ENCODE measurements at places on chromosomes 1 and 21.

GRCh38 chr1:228512781-228513198, 25.6 kb downstream of the RNF187 start:
- no peak for DNase-seq

DNA sequence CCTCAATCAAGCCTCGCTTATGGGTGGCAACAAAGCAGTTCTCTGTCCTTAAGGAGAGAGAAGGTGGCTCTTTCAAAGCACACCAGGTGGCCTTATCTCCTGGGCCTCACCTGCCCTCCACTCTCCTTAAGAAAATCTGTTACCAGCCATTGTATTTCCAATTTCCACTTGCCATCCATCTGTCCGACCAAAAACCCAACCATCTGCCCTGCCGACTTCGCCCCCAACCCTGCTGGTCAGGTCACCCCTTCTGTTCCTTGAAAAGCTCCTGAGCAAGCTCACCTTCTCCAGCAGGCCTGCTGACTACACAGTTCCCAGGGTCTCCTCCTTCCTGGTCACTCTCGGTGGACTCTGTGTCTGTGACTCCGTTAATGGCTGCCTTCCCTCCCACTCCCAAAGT, 619 bp upstream of the IGFN1 start:
- no peak for DNase-seq

GRCh38 chr1:224182057-224182865, 779 bp upstream of the DEGS1 start:
- DNase-seq = no peak

DNA sequence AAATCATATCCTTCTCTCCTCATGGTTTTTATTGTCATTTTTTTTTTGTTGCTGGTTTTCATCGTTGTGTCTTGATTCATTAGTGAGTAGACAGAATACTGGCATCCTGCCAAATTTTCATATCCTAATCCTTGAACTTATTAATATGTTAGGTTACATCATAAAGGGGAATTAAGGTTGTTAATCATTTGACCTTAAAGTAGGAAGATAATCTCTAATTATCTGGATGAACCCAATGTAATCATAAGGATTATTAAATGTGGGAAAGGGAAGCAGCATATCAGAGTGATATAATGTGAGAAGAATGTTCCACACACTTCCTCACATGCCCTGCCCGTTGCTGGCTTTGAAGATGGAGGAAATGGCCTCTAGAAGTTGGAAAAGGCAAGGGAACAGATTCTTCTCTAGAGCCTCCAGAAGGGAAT, 299.7 kb downstream of the HMCN1 start:
- DNase-seq = no peak

DNA sequence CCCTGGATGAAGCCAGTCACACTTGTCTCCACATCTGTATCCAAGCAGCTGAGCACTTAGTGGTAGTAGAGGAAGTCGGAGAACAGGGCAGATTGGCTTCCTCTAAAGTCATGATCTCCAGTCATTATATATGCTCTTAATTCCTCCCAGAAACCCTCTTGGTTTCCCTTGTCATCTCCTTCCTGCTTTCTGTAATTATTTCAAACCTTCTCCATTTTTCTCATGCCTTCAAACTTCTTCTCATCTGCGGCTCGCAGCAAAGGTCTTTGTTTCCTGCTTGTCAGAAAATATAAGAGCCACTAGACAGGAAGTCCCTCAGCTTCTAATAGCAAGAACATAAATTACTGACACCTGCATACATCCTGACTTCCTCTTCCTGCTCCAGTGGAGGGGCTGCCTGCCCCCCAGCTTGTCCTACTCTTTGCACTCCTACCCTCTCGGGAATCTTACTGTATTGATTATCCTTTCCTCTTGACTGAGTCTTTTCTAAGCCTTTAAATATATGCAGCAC, 124.6 kb upstream of the NGF start:
- no peak for DNase-seq

- no peak for DNase-seq
Observed at GRCh38 chr1:9101510-9102146, 27.3 kb downstream of the GPR157 start.

GRCh38 chr1:165533254-165533653, 10.5 kb upstream of the LRRC52 start:
- no peak for DNase-seq

GRCh38 chr1:204041803-204042505, 31.0 kb upstream of the SOX13 start:
- no peak for DNase-seq

DNA sequence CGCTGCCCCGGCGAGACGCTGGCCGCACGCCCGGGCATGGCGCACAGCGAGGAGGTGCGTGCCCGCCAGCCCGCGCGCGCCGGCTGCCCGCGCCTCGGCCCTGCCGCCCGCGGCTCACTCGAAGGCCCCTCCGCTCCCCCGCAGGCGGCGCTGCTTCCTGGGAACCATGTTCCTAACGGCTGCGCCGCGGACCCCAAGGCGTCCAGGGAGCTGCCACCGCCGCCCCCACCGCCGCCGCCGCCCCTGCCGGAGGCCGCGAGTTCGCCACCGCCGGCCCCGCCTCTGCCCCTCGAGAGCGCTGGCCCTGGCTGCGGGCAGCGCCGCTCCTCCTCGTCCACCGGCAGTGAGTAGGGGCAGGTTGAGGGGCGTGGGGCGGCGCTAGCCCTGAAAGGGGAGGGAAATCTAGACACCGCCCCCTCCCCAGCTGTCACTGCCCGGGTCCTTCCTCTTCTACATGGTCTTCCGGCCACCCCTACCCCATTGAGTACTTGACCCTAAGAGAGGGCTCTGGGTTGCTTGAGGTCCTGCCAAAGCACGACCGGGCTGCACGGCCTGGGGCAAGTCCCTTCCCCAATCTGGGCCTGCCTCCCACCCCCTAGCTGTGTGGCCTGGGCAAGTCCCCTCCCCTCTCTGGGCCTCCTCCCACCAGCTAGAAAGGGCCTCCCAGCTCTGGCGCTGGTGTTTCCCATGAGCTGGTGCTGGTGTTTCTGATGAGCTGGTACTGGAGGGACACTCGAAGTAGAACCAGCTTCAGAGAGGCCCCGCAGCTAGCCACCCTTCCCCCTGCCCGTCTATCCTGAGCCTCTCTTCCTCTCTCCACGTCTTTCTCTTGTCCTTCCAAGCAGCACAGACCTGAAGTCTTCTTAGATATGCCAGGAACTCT, 17.0 kb downstream of the TNFRSF25 start:
- DNase-seq = no peak

DNA sequence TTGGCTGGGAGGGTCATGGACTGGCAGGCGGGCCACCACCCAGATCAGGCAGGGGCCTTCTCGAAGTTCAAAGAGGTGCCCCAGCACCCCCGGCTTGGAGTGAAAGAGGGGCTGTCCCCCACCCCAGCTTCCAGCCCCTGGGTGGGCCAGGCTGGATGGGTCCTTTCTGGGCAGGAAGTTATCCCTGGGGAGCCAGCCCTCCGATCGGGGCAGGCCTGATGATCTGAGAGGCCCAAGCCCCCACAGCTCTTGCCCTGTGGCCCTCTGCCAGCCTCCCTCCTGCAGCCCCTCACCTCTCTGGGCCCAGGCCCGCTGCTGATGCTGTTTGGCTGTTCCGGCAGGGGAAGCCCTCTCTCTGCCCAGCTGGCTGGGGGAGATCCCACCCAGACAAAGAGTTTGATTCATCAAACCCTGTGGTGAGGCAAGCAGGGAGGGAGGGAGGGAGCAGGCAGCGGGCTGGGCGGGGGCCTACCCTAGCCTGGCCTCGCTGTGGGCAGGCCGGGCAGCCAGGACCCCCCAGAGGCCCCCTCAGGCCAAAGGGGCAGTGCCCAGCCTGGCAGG, 2.5 kb downstream of the ARHGEF19 start:
- DNase-seq = no peak

DNA sequence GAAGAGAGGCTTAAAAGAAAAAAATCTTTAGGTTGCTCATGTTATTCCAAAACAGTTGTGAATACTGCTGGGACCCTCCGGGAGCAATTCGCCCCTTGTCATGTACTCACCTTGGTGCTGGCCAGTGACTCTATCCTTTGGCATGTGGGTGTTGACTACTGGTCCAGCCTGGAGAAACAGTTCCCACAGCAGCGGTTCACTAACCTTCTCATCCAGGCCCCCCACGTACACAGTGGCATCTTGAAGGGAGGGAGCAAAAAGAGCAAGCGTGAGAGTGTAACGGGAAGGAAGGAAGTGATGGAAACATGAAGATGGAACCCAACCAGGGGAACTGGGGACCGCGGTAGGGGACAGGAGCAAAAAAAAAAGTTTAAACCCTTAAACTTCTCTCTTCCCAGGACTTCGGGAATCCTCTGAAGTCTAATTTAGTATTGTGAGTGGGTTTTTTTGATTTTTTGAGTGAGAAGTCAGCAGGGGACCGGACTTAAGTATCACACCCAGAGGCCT, 494 bp downstream of the SF3B4 start:
- DNase-seq = no peak

- no peak for DNase-seq
Observed at GRCh38 chr1:160522622-160523345, at the start of gene SLAMF6. Gene SLAMF6 (minus strand): TSS chr1:160523255. CDS start chr1:160523192, 63 bp downstream.

DNA sequence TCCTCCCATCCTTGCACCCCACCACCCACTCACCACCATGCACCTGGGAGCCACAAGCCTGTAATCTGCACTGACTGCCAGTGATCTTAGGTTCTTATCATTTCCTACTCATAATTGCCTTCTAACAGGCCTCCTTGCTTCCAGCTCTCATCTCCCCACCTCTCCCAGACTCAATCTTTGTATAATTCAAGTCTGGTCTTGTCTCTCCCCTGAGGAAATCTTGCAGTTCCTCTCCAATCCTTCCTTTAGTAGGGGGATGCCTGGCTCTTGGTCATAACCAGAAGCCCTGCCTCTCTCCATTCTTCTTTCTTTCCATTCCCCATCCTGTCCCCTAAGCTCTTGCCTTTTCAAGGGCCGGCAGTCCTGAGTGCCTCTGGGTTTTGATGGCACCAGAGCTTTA, 27.8 kb downstream of the PIGM start:
- DNase-seq = no peak

DNA sequence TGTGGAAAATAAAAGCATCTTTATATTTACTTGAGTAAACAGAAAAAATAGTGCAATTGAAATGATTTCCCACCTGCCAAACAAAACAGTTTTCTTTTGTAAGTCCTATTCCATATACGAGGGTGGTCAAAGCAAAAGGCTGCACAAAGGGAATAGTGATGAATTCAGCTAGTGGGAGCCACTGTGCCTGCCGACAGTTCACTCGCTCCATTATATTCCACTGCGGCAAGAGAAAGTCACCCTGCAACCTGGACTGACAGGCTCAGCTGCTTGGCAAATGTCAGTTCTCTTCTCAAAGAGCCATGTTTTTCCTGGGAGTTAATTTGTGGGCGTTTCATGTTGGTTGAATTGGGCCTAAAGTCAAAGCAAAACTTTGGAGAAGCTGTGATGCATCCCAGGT, 145.4 kb downstream of the LMO4 start:
- DNase-seq = no peak

DNA sequence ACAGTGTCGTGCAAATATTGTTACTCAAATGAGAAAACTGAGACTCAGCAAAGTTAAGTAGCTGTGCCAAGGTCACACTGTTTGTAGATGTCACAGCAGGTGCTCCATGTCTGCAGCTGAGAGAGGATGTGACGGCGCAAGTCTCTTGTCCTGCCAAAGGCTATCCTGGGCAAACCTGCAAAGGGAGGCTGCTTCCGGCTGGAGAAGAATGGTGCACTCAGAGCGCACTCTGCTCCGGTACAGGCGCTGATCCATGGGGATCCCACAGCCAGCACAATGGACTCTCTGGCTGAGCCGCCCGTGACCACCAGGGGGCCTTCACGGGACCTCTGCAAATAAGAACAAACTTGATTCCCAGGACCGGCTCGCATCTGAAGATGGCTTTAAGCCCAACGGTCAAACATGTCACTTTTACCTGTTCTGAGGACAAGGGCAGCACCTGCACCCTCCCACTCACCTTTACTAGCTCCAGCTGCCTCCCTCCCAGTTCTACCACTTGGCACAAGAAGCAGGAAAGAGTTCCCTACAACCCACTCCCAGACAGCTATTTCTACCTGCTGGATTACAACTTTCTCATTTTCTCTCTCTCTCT, 21.9 kb downstream of the RD3 start:
- DNase-seq = peak; percentile 28

All from activated T-cell treated with anti-CD3 and anti-CD28 coated beads for 24 hours (primary cell).